Neural progenitor cell (in vitro differentiated cells): ENCODE measurements at places on chromosomes 4 and X. TPM values are rescaled to one million over a fixed set of nuclear protein-coding genes. Genes with fewer than 3 reads are reported as not detected.

GRCh38 chr4:139904406-139904805 is 238.8 kb downstream of the MGST2 start:
- peaks cover 32% of the 10 kb centered on the region for H3K4me1 ChIP-seq
- no peaks in the 10 kb centered on the region for H3K36me3 ChIP-seq
- H3K27me3 ChIP-seq, result no peaks in the 10 kb centered on the region
- H3K27ac ChIP-seq, result no peak overlapping the region

DNA sequence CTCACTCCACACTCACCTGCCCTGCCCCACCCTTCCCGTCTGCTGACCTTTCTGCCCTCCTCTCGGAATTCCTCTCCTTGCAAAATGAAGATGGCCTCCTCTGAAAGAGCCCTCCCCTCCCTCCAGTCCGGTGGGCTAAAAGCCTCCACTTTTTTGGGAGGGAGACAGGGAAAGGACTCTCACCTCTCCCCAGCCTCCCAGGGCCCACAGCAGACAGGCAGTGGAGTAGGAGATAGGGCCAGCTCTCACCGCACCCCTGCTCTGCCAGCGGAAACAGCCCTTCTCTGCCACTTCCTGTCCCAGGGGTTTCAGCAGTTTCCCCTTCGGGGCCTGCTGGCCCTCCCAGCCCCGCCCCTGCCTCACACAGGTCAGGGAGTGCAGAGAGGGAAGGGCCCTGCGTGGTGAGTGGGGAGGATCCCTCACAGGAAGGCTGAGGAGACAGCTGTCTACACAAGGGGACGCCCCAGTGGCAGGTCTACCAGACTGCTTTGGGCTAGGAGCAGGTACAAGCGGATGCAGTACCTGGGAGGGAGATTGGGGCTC is 18.2 kb downstream of the ELF4 start:
- no peaks in the 10 kb centered on the region for H3K4me1 ChIP-seq
- H3K36me3 ChIP-seq, result no peaks in the 10 kb centered on the region
- no peak overlapping the region for H3K27ac ChIP-seq
- no peak overlapping the region for H3K4me3 ChIP-seq
- H3K27me3 ChIP-seq, result no peaks in the 10 kb centered on the region

DNA sequence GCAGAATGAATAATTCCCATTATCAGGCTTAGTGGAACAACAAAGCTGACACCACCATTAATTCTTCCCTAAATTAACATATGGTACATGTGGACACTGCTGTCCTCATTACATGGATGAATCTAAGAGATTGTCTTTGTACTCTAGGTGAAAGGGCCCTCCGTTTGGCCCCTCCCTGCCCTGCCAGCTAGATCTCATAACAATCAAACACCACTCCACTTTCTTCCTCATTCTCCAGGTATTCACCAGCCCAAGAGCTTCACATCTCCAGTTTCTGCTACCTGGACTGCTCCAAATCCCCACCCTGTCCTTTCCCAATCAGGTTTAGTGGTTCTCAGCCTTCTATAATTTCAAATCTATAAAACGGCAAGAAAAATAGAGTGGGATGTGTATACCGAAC is 3.8 kb downstream of the HSD17B11 start:
- no peaks in the 10 kb centered on the region for H3K4me1 ChIP-seq
- no peak overlapping the region for H3K27ac ChIP-seq
- H3K4me3 ChIP-seq, result no peak overlapping the region

DNA sequence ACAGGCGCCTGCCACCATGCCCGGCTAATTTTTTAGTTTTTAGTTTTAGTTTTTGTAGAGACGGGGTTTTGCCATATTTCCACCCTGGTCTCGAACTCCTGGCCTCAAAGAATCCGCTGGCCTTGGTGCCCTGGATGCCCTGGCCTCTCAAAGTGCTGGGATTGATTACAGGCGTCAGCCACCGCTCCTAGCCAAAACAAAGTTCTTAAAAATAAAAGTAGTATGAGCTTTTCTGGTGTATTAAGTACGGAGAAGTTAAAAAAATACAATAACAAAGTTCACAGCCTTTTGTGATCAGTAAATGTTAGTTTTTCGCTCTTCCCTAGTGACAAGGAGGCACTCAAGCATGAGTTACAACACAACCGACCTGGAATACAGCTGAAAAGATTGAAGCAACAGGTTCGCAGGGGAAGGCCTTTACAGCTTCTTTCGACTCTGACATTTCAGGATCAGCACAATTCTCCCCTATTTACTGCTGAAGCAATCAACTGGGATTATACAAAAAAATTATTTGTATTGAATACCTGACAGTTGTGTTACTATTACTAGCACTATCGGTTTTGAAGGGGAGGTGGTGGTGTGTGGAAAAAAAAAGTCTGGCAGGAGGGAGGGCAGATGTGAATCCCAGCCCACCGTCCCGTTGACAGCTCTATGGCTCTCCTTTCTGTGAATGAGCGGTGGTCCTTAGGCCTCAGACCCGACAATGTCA is 893 bp upstream of the METAP1 start:
- DNase-seq, result peak; percentile 35
- peak overlapping the region; percentile 41 for H3K4me3 ChIP-seq
- peaks cover 16% of the 10 kb centered on the region for H3K4me1 ChIP-seq
- H3K27ac ChIP-seq, result no peak overlapping the region

GRCh38 chr4:146096371-146096770 is 79.1 kb upstream of the LSM6 start:
- H3K4me3 ChIP-seq, result no peak overlapping the region
- H3K27me3 ChIP-seq, result no peaks in the 10 kb centered on the region
- no peak for DNase-seq
- no peaks in the 10 kb centered on the region for H3K36me3 ChIP-seq
- no peak overlapping the region for H3K27ac ChIP-seq

- H3K4me1 ChIP-seq, result peaks cover 42% of the 10 kb centered on the region
- no peaks in the 10 kb centered on the region for H3K27me3 ChIP-seq
- H3K4me3 ChIP-seq, result peak overlapping the region; percentile 29
Measured at GRCh38 chr4:128830906-128831503, 21.5 kb downstream of the JADE1 start.

DNA sequence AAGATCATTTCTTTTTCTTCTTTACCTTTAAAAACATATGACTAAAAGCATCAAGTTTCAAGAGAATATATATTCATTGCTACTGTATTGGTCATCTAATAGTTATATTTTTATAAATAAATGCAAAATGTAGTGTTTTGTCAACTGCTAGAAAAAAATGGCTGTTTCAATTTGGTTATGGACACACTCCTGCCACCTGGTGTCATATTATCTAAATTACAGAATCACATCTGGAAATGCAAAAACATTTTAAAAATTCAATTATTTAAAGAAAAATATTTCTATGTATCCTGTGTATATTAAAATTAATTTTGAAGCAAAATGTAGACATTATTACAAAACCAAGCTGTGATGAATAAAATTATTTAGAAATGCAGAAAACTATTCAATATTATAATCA is 329.4 kb upstream of the PCDH18 start:
- H3K4me1 ChIP-seq, result peaks cover 12% of the 10 kb centered on the region
- no peak overlapping the region for H3K4me3 ChIP-seq
- DNase-seq, result peak; percentile 16

- H3K27ac ChIP-seq, result no peak overlapping the region
- DNase-seq, result no peak
- no peaks in the 10 kb centered on the region for H3K27me3 ChIP-seq
- H3K4me3 ChIP-seq, result no peak overlapping the region
- H3K36me3 ChIP-seq, result no peaks in the 10 kb centered on the region
- H3K4me1 ChIP-seq, result no peaks in the 10 kb centered on the region
Measured at GRCh38 chr4:106444557-106444956, 76.0 kb upstream of the GIMD1 start.

DNA sequence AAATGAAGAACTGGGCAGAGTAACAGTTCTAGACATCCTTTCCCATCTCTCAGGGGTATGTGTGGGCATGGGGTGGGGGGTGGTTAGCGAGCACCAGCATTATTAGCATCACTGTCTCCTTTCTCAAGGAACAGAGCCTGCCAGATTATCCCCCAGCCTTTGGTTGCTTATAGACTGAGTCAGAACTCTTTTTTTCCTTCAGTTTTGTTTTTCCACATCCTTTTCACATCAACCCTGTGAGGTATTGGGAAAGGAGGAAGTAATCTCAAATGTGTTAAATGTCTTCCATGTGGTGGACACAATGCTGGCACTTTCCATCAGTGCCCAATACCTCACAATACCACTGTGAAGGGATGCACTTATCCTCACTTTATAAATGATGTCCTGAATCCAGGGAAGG is 3.1 kb upstream of the FGF16 start:
- H3K27me3 ChIP-seq, result peaks cover 37% of the 10 kb centered on the region
- H3K27ac ChIP-seq, result no peak overlapping the region
- H3K4me1 ChIP-seq, result no peaks in the 10 kb centered on the region
- no peak for DNase-seq

DNA sequence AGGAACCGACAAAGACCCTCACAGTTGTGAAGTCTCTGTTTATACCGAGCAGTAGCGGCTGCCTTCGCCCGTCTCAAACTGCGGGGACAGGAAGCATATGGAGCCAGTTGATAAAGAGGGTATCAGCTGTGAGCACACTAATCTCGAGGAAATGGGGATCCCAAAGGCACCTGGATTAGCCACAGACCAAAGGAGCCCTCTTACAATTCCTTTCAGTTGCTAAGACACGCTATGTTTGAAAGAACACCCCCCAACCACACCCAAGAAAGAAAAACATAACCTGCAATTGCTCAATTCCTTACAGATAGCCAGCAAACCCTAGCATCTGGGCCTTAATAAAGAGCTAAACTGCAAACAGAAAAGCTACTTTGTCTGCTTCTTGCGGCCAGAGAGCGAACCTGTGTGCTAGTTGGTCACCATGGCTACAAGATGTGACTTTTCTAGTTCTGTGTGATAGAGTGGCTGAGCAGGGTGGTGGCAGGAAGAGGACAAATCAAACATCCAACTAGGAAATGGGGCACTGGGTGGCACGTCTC is 23.3 kb upstream of the CHRNA9 start:
- H3K27ac ChIP-seq, result no peak overlapping the region
- no peaks in the 10 kb centered on the region for H3K36me3 ChIP-seq
- no peak for DNase-seq
- H3K4me1 ChIP-seq, result peaks cover 18% of the 10 kb centered on the region

DNA sequence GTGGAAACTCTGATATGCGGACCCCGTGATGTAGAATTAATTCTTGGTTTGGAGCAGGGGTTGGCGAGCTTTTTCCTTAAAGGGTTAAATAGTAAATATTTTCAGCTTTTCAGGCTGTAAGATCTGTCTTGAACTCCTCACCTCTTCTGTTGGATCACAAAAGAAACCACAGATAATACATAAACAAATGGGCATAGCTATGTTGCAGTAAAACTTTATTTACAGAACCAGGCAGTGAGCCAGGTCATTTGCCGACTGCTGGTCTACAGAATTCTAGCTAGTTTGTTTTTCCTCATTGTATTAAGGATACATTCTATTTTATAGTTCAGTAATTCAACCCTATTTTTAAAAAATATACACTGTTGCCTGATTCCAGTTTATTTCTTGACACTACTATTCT is 116.6 kb downstream of the PAPSS1 start:
- no peaks in the 10 kb centered on the region for H3K36me3 ChIP-seq
- DNase-seq, result no peak
- no peaks in the 10 kb centered on the region for H3K27me3 ChIP-seq
- H3K4me3 ChIP-seq, result no peak overlapping the region
- no peak overlapping the region for H3K27ac ChIP-seq

DNA sequence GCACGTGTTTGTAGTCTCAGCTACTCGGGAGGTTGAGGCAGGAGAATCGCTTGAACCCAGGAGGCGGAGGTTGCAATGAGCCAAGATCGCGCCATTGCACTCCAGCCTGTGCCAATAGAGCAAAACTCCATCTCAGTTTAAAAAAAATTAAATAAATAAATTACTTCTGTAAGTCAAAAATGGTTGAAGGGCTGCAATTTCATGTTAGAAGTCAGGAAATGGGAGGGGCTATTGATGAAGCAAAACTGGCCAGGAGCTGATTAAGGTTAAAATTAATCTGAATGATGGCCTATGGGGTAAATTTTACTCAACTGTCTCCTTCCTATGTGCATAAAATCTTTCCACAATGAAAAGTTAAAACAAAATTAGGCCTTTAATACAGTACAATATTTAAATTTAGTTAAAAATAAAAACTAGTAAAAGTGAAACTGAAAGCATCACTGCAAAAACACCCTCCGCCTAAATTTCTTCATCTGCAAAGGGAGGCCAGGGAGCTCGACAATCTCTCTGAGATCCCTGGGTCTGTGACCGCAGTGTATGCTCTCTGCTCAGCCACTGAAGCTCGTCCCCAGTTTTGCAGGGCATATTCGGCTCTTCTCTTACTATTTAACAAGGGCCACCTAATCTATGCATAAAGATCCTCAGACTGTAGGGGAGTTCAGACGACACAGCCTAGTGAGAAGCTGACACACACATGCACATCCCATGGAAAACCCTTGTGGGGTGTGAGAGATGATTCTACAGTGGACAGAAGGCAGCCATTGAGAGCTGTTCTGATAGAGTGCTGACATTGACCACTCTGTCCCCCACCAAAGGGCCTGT is 57.2 kb downstream of the IRF2 start:
- no peak for DNase-seq
- peaks cover 13% of the 10 kb centered on the region for H3K4me1 ChIP-seq
- H3K27me3 ChIP-seq, result no peaks in the 10 kb centered on the region
- no peak overlapping the region for H3K4me3 ChIP-seq
- H3K36me3 ChIP-seq, result no peaks in the 10 kb centered on the region

DNA sequence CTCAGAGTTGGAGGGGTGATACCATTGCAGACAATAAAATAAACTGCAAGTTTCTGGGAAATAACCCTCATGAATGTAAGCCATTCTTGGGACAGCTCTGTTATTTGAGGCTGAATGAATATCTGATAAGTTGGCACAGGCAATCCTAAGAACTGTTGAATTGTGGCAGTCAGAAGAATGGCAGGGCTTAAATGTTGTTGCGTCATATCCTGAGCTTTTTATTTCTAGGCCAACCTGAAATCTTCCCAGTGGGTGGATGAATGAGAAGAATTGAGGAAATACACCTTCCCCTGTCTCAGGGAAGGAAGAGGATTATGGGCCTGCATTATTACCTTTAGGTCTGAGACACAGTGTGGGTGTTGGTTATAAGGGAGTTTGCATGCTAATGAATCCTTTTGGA is 64.4 kb upstream of the C4orf54 start:
- H3K27ac ChIP-seq, result no peak overlapping the region
- no peaks in the 10 kb centered on the region for H3K27me3 ChIP-seq
- no peak overlapping the region for H3K4me3 ChIP-seq

DNA sequence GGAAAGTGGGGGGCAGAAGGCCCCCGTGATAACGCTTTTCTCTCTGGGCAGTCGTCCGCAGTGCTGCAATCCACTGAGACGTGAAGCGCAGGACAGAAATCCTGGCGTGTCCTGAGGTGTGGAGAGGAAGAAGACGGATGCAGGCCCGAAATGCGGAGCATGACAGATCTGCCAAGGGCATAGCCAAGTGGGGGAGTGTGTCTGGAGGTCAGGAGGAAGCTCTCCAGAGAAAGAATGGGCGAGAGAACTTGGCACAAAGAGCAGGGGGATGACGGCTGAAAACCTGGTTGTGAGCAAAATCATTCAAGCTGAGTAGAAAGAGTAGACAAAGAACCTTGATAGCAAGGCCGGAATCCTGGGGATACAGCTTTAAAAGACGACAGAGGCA is 23.7 kb upstream of the HELT start:
- no peak overlapping the region for H3K4me3 ChIP-seq
- no peaks in the 10 kb centered on the region for H3K27me3 ChIP-seq
- H3K27ac ChIP-seq, result no peak overlapping the region
- no peak for DNase-seq
- H3K4me1 ChIP-seq, result no peaks in the 10 kb centered on the region

DMRTC1 gene
- total RNA-seq, result not detected in 2 replicates

GNRHR gene
- total RNA-seq, result not detected in 2 replicates

GPRASP2 gene
- 39.0 and 44.0 TPM in 2 replicates for total RNA-seq

SSX4 gene
- total RNA-seq, result not detected in 2 replicates

TLR2 gene
- 0.22 and 0.34 TPM in 2 replicates for total RNA-seq

CPZ gene
- 5.9 TPM in 1 of 2 replicates, not detected in the other for total RNA-seq

CT45A1 gene
- not detected in 2 replicates for total RNA-seq

HPSE gene
- total RNA-seq, result 0.28 and 0.73 TPM in 2 replicates
